Stimulated activated CD4-positive, alpha-beta T cell treated with anti-CD3 and anti-CD28 coated beads, Interleukin-1b, Interleukin-23, amount 100 ng/mL, for 1 hour (primary cell): ENCODE measurements at places on chromosomes 3 and 15.

- DNase-seq: no peak
These were observed 88.2 kb downstream of the IGSF11 start for GRCh38 chr3:118946449-118946848.

GRCh38 chr3:37542772-37543449 is 318.8 kb upstream of the CTDSPL start:
- DNase-seq: no peak

GRCh38 chr15:99631255-99631654 is 65.5 kb downstream of the MEF2A start:
- DNase-seq: no peak

- no peak for DNase-seq
These were observed 900.3 kb upstream of the ROBO1 start for GRCh38 chr3:80668100-80668499.

DNA sequence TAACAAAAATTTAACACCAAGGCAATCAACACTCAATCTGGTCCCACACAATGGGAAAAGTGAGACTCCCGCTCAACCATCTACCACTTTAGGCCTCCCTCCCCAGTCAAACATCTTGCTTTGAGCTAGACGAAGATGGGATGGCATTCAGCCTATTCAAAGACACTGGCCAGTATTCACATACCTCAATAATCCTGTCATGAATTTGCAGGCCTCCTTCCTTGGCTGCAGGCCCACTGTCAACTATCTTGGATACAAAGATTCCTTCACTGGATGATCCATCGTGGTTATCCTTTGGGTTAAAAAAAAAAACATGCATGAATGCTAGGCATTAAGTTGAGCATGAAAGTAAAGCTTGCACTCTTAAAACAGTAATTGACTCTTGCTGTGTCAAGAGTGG is 22.6 kb downstream of the PDZRN3 start:
- DNase-seq: no peak

- DNase-seq: no peak
These were observed 124.8 kb downstream of the MYLK start for GRCh38 chr3:123759311-123759710.

GRCh38 chr3:170002231-170002630 is 35.6 kb upstream of the GPR160 start:
- DNase-seq: no peak

DNA sequence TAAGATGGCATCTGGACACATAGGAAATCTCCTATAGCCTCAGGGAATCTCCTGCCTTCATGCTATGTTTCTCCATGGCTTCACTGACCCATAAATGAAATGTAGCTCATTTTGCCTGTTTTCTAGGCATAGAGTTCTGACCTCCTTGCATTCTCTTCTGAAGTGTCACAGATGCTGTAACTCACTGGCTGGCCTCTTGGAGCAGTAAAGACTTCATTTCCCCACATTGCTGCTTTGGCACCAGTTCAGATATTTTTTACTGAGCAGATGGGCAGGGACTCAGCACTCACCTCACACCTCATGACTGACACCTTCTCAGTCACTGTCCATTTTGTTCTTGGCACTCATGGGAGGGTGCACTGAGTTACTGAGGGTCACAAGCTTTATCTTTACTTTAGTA is 286.7 kb upstream of the TGFBR2 start:
- peak; percentile 2 for DNase-seq

DNA sequence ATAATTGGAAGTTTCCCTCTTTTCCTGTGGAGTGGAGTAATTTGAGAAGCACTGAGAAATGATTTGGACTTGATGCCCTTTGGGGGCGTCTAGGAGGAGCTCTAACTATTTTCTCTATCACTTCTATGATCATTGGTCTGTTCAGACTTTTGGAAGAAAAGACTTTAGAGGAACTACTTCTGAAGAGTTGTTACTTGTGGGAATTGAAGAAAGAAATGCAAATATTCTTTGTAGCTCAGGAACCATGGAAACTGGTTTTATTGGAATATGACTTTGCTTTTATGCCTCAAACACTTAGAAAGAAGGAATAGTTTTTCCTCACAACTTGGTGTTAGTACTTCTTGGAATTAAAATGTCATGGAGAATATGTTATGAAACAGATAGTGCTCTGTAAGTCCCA is 122.0 kb upstream of the ALDH1A3 start:
- DNase-seq: no peak

DNA sequence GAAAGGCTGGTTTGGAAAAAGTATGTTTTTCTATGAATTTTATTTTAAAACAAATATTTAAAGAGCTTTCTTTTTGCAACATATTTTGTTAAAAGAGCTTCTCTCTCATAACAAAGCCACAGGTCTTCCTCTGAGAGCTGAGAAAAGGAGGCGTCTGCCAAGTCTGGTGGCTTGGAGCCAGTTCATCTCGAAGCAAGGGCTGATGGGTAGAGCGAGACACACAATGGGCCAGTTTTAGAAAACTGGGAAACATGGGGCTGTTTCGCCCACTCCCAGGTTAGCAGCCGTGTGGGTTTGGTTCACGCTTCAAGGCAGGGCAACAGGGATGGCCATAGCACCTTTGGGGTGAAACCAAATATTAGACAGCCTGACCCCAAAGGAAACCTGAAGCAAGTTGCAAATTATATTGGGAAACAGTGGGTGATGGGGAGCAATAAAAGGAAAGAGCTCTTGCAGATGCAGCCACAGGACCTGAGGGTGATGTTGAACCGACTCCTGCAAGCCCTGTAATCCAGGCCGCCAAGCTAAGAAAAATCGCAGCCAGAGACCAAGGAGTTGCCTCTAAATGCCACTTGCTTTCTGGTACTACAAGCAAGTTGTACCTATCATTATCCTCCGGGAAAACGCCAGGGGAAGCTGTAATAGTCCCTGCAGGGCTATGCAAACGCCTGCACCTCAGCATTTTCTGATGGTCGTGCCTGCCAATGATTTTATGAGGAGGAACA is 88.4 kb upstream of the GALNT15 start:
- no peak for DNase-seq

GRCh38 chr3:194718079-194718478 is 32.4 kb downstream of the FAM43A start:
- DNase-seq: no peak
